ENCODE measurements at places on chromosomes 7 and 10.

DNA sequence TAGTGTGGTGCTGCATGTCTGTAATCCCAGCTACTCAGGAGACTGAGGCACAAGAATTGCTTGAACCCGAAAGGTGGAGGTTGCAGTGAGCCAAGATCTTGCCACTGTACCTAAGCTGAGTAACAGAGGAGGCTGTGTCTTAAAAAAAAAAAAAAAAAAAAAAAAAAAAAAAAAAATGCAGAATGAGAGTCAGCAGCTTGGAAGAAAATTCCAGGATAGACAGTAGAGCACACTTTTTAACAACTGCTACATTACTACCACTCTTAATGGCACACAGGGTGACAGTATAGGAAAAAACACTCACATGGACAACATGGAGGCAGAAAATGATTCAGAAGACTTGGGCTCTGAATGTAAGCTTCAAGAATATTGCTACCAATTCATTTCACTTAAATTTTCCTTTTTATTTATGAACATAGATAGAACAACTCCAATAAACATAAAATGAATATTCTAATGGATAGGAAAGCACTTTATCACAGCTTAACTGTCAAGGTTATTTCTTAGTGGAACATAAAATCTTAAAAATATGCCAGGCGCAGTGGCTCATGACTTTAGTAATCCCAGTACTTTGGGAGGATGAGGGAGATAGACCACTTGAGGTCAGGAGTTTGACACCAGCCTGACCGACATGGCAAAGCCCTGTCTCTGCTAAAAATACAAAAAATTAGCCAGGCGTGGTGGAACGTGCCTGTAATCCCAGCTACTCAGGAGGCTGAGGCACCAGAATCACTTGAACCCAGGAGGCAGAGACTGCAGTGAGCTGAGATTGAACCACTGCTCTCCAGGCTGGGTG is 31.5 kb downstream of the CHCHD3 start:
- DNase-seq: no peak

- no peak for DNase-seq
These were observed 109.9 kb downstream of the ZMIZ1 start for GRCh38 chr10:79178614-79179163.

DNA sequence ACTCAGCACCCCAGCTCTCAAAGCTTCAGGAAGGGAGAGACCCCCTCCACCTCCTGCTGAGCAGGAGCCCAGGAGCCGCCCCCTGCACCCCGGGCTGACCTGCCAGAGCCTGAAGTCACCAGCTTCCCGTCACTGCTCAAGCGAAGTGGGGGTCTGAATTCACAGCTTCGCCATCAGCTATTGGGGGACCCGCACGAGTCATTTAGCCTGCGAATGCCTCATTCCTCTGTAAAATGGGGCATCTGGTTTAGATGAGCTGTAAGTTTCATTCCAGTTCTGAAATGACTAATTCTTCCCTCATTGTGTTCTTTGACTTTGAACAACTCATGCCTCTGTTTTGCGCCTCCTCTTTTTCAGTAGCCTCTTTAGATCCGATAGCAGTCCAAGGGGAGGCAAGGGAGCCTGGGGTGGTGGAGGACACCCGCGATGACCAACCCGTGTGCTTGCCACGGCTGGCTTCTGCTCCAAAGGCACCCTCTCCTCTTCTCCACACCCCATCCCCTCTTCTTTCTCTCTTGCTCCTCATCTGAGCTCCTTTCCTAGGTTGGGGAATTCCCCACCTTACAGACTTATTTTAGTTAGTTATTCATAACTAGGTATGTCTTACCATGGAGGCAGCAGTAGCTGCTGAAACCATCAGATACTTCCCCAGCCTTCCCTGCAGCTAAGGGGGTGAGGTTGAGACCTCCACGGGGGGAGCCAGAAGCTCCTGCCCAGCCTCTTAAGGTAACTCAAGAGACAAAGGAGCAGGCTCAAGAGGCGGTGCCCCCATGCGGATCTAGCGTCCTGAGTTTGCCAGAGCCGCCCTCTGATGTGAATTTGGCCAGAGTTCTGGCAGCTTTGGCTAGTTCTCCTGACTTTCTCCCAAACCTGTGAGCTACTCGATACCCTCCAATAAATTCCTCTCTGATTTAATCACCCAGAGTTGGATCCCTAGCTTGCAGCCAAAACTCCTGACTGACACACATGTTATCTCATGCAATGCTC is 47.7 kb downstream of the RBM17 start:
- peak; percentile 49 for DNase-seq

DNA sequence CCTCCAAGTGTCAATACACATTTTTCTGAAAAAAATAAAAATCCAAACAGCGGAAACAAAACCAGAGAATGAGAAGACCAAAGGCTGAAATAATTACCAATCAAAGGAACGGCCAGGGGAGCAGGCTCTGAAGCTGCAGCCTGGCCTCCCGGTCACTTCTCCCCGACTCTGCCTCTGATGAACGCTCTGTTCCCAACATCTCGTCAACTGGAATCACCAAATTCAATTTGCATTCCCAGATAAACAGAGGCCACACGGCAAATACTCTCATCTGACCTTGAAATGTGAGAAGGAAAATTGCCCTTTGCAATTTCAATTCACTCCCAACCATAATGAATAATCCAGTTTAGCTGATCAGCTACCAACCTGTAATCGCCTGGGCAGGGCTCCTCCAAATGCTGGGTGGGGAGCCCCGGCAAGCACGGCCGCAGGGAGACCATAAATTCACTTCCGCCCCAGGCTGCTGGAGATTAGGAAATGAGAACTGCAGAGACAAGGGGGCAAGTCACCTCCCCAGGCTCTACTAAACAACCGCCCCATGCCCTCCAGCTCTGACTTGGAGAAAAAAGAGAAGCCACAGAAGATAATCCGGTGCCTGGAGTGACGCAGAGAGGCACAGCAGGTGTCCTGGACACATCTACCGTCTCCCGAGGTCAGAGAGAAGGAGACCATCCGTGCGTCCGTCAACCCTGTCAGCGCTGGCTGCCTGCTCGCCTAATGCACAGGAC is 153.2 kb downstream of the MAD1L1 start:
- no peak for DNase-seq

DNA sequence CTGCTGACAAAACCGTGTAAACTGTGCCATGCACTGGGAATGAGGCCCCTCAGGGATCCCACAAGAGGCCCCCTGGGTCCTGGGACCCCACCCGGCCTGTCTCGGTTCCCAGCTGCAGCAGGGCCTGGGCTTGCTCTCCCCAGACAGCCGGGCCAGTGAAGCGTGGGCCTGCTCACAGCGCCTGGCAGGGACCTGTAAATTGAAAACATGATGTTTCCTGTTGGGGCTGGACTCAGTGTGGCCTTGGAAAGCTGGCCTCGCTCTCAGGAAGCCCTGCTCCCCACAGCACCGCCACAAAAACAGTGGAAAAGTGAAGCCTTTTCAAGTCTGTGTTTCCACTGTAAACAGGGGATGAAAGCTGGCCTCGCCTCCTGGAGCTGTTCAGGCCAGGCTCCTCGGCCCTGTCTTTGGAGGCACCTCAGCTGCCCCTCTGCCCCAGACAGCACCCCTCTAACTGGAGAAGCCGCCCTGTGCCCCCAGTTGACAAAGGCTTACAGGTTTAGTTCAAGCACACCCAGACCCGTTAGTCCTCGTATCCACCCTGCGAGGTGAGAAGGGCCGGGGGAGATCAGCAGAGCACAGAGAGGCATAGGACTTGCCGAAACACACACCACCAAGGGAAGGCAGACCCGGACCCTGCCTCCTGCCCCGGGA is 108.3 kb downstream of the ZMIZ1 start:
- no peak for DNase-seq

DNA sequence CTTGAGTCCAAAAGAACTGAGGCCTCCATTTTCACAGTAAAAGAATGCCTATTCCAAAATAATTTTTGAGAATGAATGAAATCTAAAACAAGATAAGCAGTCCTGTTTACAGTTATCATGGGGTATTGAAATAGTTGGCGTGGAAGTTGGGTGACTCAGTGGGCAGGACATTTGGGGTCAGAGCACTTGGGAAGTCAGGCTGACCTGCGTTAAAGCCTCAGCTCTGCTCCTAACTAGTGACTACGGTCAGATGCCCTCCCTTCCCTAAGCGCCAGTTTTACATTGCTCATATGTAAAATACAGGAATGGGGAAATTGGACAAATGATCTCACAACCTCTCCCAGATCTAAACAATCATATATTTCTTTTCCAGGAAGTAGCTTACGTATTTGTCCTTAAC is 2.3 kb upstream of the PAPSS2 start:
- no peak for DNase-seq

DNA sequence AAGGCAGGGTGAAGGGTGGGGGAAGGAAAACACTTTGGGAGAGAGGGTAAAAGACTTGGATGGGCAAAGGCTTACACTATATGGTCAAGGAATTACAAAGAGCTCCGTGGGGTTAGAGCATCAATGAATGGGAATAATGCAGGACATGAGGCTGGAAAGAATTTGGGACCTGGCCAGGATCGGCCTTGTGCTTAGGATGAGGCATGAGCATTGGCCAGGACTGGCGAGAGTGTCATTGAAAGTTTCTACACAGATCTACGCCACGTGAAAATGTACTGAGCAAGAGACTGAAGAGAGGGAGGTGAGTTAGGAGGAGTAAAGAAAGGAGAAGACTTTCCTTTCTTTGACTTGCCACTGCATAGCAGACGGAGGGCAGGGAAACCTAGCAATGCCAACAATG is 142.8 kb downstream of the PTEN start:
- DNase-seq: no peak

DNA sequence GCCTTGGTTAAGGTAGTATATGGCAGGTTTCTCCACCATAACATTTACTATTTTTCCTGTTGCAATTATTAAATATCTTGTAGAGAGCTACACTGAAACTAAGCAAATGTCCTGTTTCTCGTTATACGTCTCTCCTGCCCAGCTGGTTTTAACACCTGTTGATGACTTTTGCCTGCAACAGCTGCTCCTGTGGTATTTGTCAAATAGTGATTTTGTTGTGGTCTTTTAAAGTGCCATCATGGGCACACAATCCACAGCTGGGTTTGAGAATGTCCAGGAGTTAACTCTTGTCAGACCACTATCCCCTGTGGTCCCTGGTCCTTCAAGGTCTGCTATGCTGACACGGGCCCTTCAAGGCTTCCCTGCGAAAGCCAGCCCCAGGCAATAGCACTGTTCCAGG is 24.9 kb upstream of the SEC61G start:
- DNase-seq: no peak

- no peak for DNase-seq
These were observed 38.1 kb upstream of the AOAH start for GRCh38 chr7:36762394-36762793.

DNA sequence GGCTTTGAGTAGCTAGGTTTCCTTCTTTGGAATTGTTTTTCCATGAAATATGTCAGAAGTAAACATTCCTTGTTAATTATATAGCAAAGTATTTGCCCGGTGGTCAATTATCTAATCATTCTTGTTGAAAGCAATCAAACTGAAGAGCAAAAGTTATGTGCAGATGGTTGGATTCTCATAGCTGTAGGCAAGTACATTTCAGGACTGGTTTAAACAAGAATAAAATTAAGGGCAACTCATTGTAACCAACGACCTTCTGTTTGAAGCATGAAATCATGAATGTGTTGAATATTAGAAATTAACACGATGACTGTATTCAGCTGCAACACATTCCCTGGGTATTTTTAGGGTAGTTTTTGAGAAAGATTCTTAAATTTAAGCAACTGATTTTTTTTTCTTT is 61.8 kb upstream of the NMT2 start:
- DNase-seq: no peak

- no peak for DNase-seq
These were observed 23.8 kb downstream of the TMEM196 start for GRCh38 chr7:19749658-19750057.

GRCh38 chr7:18828260-18828993 is 289.0 kb downstream of the TWIST1 start:
- no peak for DNase-seq

GRCh38 chr10:69123306-69123746 is 652 bp upstream of the VPS26A start:
- peak; percentile 81 for DNase-seq

GRCh38 chr10:110336111-110336721 is 31.5 kb upstream of the SMNDC1 start:
- no peak for DNase-seq

- no peak for DNase-seq
These were observed 15.8 kb upstream of the ODAD2 start for GRCh38 chr10:28014651-28015050.

GRCh38 chr7:50625360-50625759 is 60.2 kb upstream of the DDC start:
- DNase-seq: no peak

DNA sequence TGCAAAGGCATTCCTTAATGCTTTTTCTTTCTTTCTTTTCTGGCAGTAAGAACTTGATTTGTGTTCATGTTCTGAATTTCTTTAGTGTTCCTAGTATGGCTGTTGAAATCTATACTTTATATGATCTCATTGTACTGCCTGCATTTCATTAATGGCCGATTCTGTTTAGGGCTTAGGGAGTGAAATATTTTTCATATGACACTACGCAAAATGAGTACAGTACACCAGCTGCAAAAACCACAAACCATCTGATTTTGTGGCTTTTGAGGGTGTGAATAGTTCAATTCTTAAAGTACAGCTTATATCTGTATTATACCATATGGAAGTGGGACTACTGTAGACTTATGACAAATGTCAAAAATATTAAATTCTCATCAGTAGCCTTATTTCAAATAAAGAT is 69.1 kb upstream of the FOXP2 start:
- DNase-seq: no peak

- DNase-seq: no peak
These were observed 103.3 kb downstream of the GRB10 start for GRCh38 chr7:50679218-50680007.

DNA sequence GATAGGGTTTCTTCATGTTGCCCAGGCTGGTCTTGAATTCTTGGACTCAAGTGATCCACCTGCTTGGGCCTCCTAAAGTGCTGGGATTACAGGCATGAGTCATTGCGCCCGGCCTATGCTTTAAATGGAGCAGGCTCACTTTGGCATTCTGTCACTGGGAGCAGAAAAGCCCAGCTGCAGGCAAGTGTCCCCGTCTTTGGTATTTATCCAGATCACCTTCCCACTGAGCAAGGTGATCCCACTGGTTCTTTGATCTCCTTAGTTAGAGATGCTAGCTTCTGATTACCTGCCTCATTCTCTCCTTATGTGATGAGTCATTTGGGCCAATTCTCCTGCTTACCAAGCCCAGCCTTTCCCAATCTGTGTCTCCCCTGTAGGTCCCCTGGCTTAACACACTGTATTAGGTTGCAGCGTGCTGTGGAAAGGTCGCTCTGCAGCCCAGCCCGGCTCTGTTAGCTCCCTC is 39.3 kb downstream of the SPDYE5 start:
- no peak for DNase-seq

GRCh38 chr10:70677620-70678249 is 5.4 kb downstream of the ADAMTS14 start:
- DNase-seq: no peak

DNA sequence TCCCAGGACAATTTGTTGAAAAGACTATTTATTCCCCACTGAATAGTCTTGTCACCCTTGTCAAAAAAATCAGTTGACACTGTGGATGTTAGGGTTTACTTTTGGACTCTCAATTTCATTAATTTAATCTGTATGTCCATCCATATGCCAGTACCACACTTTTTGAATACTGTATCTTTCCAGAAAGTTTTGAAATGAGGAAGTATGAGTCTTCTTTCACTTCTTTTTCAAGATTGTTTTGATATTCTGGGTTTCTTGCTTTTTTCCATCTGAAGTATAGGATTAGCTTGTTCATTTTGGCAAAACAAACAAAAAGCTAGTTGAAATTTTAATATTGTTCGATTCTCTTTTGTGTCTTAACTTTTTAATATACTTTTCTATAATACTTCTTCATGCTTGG is 21.7 kb downstream of the KLHDC10 start:
- DNase-seq: no peak

Data from sciatic nerve (tissue), 2 donors.